ENCODE measurements at places on chromosomes 3 and 15.

DNA sequence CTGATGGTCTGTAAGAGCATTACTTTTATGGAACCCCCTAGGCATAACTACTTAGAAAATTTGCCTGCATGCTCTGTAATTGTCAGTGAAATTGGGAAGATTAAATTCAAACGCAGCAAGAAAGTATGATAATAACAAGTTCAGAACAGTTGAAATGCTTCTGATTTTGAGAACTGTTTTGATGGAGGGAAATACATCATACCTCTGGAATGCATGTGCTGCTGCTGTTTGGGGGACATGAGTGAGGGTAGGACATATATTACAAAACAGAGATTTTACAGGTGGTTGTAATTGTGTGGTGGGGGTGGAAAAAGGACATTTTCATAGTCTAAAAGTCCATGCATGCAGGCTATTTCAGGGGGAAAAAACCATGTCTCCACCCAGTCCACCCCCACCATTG, 135.0 kb upstream of the DPH6 start:
- DNase-seq = no peak

DNA sequence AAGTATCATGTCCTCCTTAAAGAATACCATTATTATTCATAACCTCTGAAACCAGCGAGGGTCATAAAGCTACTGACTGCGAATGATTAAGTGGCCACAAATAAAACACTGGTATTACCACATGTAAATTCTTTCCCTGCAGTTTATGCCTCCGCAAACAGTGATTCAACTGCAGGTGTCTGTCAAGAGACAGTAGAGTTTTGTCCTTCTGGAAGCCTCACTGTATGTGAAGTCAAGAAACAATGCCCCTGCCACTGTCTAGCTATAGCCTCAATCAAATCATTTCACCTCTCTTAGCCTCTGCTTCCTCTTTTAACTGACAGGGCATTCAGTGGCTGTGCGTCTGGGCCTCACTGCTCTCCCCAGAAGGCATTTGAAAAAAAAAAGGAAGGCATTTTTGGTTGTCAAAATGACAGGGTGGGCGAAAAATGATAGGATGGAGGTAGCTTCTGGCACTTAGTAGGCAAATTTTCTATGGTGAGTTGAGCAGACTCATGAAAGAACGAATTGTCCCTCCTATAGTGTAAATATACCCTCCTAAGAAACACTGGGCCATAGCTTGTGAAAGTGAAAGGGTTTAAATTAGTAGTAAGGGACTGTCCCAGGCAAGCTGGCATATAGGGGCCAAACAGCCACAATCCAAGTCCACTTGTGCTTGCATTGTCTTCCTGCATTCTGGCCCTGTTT, 66.7 kb downstream of the FILIP1L start:
- DNase-seq = no peak

- peak; percentile 4 for DNase-seq
Observed at GRCh38 chr3:149085828-149086231, 503 bp downstream of the HLTF start.

GRCh38 chr3:143283432-143284128, 164.0 kb downstream of the CHST2 start:
- DNase-seq = no peak

DNA sequence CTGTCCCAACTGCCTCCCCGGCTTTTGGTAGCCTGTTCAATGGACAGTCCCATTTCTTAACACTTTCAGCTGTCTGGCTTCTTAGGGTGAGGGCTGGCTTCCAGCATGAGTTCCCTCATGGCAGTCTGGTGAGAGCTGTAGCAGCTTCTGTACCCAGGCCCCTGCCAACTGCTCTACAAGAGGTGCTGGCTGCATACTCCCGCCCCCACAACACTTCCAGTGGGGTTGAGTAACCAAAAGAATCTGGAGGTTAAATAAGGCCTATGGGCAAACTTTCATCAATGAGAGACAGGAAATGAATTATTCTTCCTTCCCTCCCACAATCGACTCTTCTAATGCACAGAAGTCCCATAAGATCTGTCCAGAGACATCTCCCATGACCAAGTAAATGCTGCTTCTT, 145.0 kb downstream of the NEK10 start:
- DNase-seq = no peak

DNA sequence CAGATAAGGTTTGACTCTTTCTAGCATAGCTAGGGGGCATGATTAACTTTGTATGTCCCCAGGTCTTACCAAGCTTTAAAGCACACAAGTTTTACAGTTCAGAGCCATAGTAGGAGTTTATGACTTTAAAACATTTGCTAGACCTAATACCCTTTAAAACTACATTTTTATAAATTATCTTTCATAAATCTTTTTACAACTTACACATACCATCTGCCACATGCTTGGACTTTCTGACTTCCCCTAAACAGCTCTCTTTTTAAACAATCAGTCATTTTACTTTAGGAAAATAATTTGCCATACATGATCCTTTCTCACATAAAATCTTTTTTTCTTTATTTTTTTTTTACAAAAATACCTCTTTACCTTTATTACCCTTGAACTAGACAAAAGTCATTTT, 735.3 kb upstream of the CADM2 start:
- no peak for DNase-seq

DNA sequence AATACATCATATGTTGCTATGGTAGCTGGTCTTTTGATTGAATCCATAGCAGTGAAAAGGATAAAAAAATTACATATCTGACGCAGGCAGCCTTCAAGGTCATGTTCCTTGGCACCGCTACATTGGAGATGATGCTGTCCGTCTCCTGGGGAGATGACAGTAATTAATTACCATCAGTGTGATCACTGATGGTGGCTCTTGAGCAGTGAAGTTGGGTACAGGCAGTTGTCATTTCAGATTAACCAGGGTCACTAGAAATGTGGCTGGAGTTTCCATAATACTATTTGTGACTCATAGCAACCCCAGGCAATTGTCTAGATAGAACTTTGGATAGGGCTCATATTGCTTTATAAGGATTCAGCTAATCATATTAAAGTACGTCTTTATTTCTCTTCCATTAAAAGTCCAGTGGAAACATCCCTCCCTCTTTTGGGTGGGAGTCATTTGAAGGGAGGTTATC, 136.3 kb downstream of the THSD4 start:
- no peak for DNase-seq

DNA sequence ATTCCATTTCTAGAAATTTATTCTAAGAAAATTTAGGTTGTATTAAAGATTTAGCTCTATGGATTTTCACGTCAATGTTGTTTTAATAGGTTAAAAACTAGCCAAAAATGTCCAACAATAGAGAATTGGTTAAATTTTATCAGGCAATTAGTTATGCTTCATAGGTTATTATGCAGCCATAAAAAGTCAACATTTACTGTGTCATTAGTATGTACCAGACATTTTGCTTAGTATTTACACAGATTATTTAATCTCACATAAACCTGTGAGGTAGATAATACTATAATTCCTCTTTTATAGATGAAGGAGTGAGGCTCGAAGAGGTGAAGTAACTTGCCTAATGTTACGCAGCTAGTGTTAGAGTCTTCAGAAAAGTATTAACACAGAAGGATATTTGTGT, 70.6 kb upstream of the LRRFIP2 start:
- no peak for DNase-seq

- no peak for DNase-seq
Observed at GRCh38 chr15:98382139-98382538, 266.2 kb upstream of the IGF1R start.

GRCh38 chr3:25289663-25290062, 138.4 kb upstream of the RARB start:
- DNase-seq = no peak

DNA sequence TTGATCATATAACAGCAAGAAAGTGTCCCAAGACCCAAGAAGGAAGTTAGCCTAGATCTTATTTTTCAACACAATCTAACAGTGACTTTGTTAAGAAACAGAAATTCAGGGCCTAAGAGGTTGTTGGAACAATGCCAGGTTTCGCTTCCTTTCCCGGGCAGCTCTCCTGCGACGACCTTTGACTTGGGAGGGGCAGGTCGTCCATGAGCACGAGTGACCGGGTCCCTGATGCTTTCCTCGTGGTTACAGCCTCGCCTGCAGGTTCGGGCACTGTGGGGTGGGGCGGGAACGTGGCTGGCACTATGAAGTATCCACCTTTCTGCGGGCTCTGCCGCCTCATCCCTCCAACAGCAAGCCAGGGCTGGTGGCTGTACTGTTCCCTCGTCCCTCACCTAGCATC, 90.1 kb upstream of the RGMA start:
- DNase-seq = no peak

DNA sequence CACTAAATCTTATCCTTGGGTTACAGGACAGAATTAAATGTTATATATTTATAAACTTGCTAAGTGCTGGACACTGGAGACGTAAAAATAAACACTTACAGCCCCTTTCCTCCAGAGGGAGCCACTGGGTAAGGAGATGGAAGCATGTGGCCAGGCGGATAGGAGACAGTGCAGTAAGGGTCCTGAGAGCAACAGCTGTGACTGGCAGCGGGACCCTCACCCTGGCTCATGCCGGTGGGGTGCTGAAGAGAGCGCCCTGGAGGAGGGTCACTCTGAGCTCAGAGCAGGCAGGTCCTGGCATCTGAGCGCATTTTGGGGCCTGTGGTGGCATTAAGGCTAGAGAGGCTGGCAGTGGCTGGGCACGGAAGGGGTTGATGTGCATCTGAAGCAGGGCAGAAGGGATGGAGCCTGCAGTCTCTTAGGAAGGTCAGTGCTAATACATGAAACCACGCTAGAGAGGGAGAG, 16.0 kb downstream of the SEC61A1 start:
- DNase-seq = no peak

DNA sequence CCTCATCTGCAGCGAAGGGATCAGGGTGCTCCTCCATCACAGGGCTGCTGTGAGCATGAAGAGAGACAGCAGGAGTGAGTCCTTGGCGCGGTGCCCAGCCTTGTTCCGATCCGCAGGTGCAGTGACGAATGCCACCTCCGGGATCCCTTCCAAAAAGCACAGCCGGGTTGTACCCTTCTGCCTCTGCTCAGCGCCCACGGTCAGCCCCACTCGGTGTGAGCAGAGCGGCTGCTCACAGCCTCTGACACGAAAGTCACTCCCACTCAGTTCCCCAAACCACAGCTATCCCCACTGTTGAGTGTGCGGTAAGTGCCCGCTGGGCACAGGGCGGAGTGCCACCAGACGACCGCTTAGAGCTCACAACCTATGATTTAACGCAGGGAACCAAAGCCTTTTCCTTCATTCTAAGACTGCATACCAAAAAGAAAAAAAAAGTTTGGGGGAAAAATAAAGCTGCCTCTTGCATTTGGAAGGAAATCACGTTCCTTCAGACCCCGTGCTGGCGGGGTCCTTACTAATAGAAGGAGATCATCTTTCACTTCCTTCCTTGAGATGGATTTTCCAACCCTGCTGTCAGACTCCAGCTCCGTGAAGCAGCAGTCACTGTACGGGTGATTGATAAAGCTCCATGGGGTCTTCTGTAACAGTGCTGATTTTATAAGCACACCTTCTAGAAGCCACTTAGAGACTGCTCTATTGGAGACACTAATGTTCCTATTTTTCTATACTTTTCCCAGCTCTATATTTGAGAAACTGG, 34.7 kb upstream of the TUBGCP5 start:
- DNase-seq = no peak

GRCh38 chr3:29026959-29027358, 253.9 kb upstream of the RBMS3 start:
- DNase-seq = no peak

GRCh38 chr3:13194285-13195209, 121.3 kb upstream of the IQSEC1 start:
- no peak for DNase-seq

- peak; percentile 20 for DNase-seq
Observed at GRCh38 chr3:16512435-16513140, 911 bp downstream of the RFTN1 start.

DNA sequence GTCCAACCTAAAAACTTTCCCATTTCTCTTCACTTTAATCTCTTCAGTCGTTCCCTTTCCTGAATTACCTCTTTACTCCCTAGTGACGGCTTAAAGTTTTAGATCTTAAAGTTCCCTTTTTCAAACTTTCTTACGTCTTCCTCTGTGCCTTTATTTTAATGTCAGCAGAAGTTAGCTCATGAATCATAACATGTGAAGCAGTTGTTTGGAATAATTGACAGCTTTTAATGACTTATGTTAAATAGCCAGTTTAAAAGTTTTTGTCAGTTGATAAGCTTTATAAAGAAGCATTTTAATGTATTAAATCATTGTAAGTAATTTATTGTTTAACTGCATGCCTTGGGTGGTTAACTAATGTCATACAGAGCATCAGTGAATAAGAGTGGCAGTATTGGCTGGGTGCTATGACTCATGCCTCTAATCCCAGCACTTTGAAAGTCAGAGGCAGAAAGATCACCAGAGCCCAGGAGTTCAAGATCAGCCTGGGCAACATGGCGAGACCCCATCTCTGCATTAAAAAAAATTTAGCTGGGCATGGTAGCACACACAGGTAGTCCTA, 33.9 kb downstream of the PIK3CA start:
- DNase-seq = no peak

DNA sequence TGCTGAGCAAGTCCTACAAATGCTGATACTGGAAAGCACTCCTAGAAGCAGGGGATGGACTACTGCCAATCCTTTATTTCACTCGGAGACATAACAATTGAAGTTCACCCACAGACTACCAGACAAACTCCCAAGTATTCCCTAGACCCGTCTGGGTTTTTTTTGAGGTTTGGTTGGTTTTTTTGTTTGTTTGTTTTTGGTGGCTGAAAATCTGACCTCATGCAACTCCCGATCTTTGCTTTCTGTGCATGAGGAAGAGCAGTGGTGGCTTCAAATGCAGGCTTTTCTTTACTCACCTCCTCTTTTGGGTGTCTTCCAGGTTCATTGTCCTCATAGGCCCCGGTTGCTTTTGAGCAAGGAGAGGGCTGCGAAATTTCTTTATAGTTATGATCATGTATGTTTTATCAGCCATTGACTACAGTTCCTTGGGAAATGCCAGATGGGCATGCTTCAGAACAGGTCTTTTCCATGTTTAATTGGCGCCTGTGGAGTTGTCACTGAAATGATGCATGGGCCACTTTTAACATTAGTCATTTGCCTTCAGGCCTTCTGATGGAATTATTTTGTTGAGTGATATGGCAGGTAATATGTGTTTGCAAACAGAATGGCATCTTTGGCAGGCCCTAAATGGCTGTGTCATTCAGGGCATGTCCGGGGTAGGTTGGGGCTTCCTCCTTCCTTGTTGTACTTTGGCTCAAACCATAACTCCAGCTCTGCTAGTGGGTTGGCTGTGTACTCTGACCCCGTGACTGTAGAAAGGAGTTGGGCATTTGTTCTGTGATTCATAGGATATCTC, 81.3 kb upstream of the ZBED2 start:
- DNase-seq = no peak

- no peak for DNase-seq
Observed at GRCh38 chr3:66430876-66431275, 69.9 kb downstream of the LRIG1 start.

GRCh38 chr3:178255315-178255714, 280.9 kb upstream of the KCNMB2 start:
- no peak for DNase-seq

DNA sequence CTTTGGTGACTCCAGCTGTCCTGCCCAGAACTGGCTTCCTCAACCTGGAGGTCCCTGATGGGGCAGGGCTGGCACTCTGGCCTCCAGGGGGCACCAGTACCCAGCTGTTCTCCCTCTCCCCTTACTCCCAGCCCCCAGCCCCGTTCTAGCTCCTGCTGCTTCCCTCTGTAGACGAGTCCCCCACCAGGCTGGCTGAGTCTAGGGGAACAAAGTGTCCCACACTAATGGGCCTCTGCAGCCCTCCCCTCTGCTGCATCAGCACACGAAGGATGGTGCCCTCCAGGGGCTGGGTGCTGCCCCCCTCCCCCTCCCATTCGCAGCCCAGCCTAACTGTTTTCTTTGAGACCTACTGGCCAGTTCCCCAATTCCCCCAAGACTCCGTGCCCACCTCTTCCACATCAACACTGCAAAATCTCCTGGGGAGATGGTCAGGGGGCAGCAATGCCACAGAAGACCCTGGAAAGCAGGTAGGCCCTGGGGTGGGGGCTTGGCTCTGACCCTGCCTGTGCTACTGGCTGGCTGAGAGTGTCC, 4.2 kb downstream of the RHCG start:
- DNase-seq = no peak

Measured in stimulated activated CD8-positive, alpha-beta memory T cell treated with anti-CD3 and anti-CD28 coated beads, Interleukin-15, amount 100 ng/mL, for 1 hour (primary cell).